Transverse colon (tissue), 4 donors: ENCODE measurements at places on chromosomes 2 and 18. TPM values are rescaled to one million over a fixed set of nuclear protein-coding genes. Genes with fewer than 3 reads are reported as not detected.

GRCh38 chr2:104476563-104476988 is 377.3 kb upstream of the POU3F3 start:
- DNase-seq, result no peak

Gene MRO
- total RNA-seq, result 0.16 TPM

Gene PPP3R1
- total RNA-seq, result 28.9 TPM

Gene SKOR2
- not detected for total RNA-seq
